ENCODE measurements at places on chromosomes 11 and 22.

- DNase-seq = peak; percentile 38
These were observed 27.1 kb upstream of the TMA7B start for GRCh38 chr22:39932918-39933649.

DNA sequence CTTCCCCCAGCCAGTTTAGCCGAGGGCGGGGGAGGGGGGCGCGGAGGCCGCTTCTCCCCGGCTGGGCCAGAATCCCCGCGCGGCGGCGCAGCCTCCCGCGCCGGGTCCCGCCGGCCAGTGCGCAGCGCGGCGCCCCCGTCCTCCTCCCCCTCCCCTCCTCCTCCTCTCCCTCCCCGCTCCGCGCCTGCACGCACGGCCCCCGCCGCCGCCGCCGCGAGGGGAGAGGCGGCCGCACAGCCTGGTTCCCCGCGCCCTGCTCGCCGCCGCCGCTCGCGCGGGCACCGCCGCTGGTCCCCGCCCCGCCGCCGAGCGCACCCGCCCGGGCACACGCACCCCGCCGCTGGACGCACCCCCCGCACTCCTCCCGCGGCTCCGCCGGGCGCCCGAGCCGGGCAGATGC lies at the start of gene FLRT1:
Gene FLRT1, plus strand, starts transcription at position 356 of the 400 bp plus-strand sequence. CDS start 80,337 bp downstream, outside the sequence.
- no peak for DNase-seq

- no peak for DNase-seq
These were observed 350.9 kb upstream of the CCDC179 start for GRCh38 chr11:23211221-23211620.

- DNase-seq = no peak
These were observed 805 bp upstream of the QSER1 start for GRCh38 chr11:32891657-32892354.

DNA sequence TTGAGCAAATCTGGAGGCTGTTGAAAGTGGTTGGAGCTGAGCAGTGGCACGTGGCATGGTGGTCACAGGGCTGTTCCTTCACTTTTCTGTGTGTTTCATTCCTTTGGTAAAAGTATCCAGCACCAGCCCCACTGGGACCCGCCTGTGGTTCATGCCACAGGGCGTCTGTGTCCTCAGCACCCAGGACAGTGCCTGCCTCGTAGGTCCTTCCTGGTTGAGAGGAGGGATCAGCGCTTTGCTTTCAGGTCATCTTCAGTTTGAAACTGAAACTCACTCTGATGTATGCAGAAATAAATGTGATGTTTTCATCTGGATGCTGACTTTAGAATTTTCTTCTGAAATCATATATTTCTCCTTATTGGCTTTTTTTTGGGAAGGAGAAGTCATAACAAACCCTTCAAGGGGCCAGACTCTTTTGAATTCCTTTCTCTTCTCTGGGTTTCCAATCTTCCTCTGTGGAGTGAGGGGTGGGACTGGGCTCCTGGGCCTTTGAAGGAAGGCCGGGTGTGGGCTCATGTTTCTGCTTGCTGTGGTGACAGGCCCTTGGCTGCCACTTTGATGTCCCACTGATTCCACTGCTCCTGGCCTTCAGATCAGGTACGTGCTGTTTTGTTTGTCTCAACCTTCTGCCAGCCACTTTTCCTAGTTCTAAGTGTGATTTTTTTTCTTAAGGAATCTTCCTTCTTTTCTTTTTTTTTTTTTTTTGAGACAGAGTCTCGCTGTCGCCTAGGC lies 26.2 kb downstream of the TBC1D22A start:
- no peak for DNase-seq

Data from effector CD4-positive, alpha-beta T cell (primary cell).